Activated CD8-positive, alpha-beta memory T cell treated with anti-CD3 and anti-CD28 coated beads, Interleukin-2, amount 50 U/mL, for 4 hours (primary cell): ENCODE measurements at places on chromosomes 6 and 20.

DNA sequence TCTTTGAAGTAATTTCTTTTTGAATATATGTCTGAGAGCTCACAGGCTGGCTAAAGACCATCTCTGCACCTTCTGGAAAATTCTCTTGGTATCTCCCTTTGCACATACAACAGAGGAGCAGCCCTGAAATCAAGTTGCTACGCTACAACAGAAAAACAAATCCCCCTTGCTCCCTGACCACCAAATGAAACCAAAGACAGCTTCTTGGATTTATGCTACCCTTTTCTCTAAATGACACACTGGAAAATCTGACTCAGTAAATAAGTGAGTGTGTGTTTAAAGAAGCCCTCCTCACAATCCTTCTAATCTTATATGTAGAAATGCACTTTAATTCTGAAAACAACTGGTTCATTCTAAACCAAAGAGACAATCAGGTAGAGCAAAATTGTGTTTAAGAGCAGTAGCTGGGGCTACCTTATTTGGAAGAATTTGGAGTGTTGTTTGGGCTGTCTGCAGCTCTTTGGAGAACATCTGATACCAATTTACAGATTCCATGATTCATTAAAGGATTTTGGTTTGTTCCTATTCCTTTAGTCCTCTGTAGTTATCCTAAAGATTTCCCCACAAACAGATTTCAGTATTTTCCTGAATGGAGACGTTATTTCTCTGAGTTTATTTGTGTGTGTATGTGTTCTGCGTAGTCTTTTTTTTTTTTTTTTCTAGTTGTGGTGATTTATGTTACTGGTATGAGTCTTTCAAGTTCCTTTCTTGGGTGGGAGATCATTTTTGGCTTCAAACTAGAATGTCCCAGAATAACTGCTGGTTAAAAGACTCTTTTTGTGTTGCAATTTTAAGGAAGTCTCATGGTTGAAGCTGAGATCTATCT lies 36.4 kb upstream of the UTRN start:
- no peak for DNase-seq

- no peak for DNase-seq
These were observed 17.3 kb upstream of the ELOVL4 start for GRCh38 chr6:79964607-79965081.

DNA sequence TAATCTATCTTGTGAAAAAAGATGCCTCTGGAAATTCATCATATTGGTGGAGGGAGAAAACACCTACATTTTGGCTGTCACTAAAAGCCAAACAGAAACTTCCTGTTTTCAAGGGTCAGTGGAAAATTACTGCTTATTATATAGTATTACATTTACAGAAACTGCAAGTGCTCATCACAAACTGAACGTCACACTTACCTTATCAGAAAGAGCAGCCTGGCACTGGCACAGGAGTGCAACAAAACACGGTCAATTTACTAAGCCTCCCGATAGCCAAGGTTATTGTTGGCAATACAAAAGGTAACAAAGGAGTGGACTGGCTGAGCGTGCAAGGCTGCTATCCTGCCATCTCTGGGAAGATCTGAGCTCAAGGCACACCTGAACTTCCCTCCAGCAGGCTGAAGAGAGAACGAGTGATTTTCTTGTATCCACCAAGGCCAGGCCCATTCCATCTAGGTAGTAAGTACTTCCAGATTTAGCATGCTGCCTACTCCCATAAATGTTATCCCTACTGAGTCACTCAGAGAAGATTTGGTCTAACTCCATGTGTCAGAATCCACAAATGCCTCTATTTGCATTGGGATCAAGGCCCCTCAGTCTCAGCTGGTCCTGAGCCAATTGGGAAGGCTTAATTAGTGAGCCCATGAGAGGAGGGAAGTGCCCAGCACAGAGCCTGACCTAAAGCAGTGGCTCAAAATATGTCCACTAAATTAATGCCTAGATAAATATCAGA lies 399.8 kb downstream of the BTBD9 start:
- no peak for DNase-seq

DNA sequence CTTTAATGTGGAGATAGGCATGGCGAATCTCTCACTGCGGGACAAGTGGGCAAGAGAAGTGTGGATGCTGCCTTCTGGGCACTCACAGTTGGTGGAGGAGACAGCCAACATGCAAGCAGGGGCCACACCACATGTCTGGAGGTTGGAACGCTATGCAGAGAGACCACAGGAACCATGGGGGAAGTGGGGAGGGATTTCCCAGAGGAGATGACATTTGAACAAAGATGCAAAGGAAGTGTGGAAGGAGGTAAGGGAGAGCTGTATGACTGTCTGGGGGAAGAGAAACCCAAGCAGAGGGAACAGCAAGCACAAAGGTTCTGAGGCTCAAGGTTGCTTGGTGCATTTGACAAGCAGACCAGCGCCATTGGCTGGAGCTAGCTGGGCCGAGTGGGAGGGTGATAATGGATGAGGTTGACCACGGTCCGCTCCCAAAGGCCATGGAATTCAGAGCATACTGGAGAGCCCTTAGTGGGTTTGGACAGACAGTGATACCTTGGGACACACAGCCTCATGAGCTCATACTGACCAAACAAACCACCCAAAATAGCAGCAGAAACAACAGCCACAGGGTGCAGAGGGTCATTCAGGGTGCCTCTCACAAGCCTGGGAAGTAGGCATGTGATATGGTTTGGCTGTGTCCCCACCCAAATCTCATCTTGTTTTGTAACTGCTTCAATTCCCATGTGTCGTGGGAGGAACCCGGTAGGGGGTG lies 7.6 kb upstream of the FAM110A start:
- DNase-seq: no peak

GRCh38 chr6:71446057-71446456 lies 157.4 kb downstream of the OGFRL1 start:
- no peak for DNase-seq

DNA sequence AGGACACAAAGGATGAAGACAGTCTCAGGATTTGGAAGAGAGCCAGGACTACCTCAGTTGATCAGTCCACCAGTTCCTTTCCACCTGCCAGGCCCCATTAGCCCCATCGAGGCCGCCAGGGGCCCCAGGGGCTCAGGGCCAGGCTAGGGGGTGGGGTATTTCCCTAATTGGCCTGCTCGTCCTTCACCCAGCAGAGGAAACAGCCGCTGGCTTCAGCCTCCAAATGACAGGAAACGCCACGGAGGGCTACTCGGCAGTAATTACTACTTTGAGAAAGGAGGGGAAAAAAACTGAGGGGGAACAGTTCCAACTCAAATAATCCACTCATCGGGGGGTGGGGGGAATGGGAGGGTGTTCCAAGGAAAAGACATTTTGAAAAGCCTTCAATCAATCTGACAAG lies 42.7 kb downstream of the MAFB start:
- no peak for DNase-seq

DNA sequence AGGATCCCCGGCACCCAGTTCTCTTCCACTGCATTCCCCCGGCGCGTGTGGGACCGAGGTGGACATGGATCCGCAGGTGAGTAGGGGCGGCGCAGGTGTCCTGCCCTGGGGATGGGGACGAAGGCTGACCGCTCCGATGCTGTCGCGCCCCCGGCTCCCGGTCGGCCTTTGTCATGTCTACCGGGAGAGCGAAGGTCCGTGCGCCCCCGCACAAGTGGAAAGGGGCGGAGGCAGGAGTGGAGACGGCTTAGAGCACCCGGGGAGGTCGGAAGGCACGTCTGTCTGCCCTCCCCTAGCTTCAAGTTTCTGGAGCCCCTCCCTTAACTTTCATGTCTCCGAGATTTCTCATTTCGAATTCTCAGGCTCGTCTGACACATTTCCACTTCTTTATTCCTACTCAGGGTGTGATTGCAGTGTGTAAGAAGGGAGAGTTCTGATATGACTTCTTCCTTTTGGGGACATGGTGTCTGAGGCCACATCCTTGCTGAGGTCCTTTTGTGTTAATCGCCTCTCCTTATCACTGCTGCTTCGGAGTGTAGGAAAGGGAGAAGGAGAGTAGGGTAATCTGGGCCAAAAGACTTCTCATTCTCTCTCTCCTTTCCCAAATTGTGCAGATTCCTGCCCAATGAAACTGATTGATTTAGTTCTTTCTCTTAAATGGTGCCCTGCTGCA lies 435 bp downstream of the KIFC1 start:
- DNase-seq: no peak

DNA sequence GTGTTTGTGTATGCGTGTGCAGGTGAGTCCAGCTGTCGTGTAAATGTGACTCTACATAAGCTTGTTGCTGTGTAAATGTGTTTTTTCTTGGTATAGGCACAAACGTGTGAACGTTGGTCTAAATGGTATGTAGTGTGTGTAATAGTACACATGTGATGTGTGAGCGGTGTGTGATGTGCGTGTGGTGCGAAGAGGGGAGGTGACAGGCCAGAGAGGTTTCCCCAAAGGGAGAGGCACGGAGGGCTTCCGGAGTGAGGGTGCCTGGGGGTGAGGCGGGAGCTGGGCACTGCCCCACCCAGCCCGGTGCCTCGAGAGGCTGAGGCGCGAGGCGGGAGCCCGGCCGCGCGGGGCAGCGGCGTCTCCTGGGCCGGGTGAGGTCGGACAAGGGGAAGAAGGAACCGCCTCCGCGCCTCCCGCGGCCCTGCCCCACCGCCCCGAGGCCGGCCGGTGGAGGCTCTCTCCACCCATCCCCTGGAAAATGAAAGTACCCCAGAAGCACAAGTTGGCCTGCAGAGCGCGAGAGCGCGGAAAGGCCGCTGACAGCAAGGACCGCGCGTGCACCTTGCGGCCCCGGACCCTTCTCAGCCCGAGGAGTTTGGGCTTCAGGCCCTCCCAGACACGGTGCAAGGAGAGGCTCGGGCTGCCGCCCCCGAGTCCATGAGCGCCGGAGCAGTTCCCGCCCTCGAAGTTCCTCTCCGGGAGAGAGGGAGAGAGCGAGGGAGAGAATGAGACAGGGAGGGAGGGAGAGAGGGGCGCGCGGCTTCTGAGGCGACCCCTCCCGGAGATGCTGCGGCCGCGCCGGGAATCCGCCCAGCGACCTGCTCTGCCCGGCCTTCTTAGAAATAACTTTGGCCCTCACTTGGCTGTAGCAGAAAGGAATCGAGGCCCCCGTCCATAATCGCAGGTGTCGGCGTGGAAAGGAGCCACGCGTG lies 43.2 kb upstream of the OSTM1 start:
- DNase-seq: peak; percentile 17

DNA sequence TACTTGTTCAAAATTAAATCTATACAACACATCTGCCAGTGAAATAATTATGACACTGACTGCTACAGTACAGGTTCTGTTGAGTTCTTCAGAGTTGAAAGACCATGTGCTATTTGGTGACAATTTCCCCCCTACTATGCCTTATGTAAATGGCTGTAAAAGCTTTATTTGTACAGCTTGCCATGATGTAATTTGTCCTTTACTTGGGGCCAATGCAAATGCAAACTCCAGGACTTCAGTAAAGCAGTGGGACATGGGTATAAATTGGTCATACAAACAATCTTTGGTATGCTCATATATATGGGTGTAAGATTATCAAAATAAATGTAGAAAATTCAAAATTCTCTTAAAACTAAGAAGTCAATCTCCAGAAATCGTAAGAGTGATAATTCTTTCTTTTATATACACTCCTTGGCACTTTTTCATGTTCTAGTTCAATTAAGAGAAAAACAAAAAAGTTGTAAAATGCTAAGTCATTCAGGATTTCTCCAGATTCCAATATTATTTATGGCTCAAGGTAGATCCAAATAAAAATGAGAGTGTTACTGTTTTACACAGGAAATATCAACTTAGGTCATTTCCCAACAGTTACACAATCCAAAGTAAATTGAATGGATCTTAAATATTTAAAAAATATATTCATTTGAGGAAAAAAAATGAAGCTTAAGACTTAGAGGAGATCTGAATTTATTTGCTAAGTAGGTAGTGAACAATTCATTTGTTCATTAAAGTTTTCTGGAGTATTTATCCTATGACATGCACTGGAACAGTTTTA lies 1310.5 kb upstream of the CITED2 start:
- no peak for DNase-seq

- DNase-seq: no peak
These were observed 16.6 kb downstream of the CRYBG1 start for GRCh38 chr6:106377061-106377540.

- no peak for DNase-seq
These were observed 4.0 kb upstream of the PTPN1 start for GRCh38 chr20:50506270-50506579.
